NCI-H2227 treated with DMSO at 0.1 percent for 48 hours (cell line): ENCODE measurements at places on chromosomes 3 and 15.

DNA sequence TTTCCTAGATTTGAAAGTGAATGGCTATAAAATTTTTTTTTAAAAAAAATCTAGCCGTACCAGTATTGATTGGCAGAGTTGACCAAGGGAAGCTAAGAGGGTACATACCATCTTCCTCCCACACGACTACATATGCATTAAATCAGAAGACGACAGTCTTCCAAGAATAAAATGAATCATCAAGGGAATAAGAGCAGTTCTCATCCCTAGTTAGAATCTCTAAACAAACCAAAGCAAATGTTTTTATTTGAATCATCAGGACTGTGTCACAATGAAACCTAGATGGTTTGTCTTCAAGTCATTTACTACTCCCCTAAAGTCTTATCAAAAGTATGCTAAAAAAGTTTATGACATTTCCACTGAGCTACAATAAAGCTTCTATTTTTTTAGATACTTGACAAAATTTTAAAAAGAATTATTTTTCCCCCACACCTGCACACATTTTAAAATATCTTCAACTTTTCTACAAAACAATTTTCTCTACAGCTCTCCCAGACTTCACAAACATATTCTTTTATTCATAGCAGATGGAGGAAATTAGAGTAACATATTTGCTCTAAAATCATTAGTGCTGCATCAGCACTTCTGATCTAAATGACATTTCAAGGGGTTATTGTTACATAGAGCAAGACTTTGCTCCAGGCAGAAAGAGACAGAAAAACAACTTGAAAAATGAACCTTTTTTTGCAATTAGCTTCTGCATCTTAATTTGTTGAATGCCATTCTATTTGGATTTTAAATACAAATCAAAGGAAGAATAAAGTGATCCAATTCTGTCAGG lies 547.1 kb downstream of the FHIT start:
- no peak for DNase-seq

DNA sequence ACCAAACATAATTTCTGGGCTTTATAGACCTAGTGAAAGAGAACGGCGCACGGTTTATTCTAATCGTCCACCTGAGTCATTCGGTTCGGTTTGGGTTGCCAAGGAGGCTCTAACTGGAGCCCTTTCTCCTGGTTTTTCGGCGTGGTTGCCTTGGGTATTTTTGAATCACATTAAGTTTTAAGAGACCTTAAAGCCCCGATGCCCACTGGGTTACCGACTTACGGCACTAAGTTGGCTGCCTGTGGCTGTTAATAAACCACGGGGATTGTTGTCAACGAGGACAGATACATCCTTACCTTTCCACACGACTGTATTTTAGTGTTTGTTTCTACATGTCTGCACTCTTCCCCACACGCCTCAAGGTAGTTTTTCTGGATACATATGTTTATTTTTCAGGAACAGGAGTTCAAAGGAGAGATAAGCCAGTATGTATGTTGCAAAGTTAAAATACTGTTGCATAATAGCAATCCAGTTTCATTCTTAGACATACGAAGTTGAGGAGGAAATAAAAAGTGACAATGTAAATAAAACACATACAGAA lies 1.2 kb upstream of the ANP32A start:
- peak; percentile 12 for DNase-seq

DNA sequence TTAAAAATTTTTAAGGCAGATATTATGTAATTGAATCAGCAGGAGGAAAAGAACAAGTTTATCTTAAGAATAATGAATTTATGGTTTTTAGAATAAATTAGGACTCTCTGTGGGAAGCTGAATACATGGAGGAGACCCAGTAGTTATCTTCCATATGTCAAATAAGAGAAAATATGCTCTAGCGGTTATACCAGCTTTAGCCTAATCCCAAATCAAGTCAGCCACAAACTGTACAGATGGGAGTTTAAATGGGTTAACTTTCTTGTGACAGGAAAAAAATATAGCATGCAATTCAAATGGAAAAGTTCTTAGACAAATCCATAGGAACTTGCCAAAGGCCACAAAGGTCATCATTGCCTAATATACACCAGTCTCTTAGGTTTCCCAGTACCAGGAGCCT lies 84.3 kb downstream of the TTBK2 start:
- no peak for DNase-seq

DNA sequence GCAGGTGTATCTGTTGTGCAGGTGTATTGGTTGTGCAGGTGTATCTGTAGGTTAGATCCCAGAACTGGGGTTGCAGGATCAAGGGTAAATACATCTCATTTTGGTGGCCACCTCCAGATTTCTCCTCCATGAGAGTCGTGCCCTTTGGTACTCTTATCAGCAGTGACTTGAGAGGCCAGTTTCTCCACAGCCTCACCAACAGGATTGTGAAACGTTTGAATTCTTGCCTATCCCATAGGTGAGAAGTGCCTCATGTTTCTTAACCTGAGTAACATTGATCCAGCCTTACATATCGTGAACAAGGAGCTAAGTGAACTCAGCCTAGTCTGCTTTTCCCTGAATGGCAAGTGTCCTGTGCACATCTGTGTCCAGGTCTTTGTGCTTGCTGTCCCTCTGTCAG lies 55.4 kb downstream of the CMTM8 start:
- no peak for DNase-seq

GRCh38 chr3:149115114-149115513 lies 14.3 kb upstream of the HPS3 start:
- DNase-seq, result no peak

DNA sequence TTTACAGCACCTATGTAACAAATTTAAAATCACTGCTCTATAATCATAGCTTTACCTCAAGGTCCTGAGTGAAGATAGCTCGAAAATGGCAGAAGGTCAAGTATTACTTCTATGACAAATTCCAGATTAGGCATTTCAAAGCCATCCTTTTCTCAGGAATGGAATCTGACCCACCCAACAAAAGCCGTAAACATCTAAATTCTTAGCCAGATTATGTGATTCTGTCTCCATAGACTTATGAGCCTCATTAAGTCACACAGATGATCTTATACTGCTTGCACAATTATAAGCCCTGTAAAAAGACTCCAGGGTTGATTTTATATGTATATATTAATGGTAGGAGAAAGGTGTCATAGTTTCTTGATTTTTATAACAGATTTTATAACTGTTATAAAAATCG lies 56.9 kb downstream of the CEP152 start:
- no peak for DNase-seq

DNA sequence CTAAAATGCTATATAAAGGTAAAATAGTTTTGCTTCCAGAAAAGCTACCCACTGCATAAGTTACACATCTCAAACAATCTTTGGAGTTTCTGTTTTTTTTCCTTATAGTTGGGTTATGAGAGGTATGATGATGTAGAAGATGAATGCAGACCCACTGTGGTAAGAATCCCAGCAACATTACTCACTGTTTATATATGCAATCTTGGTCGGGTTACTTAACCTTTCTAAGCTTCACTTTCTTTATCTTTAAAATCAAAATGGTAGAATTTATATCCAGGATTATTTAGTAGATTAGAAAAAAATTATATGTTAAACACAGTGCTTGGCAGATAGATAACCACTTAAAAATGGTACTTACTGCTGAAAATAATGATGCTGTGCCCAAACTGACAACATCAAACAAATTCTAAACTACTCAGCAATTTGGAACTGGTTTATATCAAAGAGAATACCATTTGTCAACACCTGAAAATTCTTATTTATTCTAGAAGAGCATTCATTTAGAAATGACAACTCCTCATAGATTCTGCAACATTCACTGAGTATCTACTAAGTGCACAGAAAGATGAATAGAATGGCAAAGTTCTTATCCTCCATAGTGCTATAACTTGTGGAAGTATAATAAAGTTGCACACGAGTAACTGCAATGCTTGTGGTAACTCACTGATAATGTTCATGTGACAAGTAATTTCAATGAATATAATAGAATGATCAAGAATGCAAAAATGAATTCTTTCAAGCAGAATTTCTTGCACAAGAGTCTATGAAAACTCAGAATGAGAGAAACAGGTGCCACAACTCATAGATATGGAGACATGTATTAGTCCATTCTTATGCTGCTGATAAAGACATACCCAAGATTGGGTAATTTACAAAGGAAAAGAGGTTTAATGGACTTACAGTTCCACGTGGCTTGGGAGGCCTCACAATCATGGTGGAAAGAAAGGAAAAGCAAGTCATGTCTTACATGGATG lies 129.0 kb upstream of the SLC7A14 start:
- no peak for DNase-seq

- peak; percentile 54 for DNase-seq
These were observed 57.0 kb downstream of the ISL2 start for GRCh38 chr15:76393614-76394013.

GRCh38 chr3:149816311-149816710 lies 3.3 kb downstream of the RNF13 start:
- no peak for DNase-seq

GRCh38 chr15:83396101-83396500 lies 51.0 kb upstream of the SH3GL3 start:
- DNase-seq, result no peak

DNA sequence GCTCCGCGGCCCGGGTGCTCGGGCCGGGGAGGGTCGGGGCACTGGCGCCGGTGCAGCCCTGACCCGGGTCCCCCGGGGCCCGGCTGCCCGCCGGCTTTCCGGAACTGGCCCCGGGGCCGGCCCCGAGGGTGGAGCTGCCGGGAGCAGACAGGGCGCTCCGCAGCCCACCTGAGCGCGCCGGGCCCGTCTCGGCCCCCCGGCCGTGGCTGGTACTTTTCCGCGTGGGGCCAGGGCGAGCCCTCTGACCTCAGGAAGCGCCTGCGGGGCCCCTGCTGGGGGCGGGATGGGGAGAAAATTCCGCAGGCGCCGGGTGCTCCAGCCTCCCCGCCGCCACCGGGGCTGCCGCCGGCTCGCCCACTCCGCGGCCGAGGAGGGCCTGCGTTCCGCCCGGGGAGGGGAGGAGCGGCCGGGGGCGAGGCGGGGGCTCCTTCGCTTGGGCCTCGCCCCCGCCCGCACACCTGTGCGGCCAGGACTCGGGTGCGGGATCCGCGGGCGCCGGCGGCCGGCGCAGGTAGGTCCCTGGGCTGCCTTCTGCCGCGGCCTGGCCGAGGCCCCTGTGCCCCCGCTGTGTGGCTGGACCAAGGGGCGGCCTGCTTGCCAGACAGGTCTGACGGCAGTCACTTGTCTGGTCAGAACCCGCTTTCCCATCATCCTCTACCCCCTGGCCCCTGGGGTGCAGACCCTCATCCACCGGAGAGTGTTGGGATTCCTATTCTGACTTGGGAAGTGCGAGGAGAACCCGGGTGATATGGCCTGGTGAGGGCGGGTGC lies 3.5 kb downstream of the FURIN start:
- no peak for DNase-seq

GRCh38 chr15:74131628-74132413 lies 1.4 kb downstream of the ISLR2 start:
- DNase-seq, result no peak

DNA sequence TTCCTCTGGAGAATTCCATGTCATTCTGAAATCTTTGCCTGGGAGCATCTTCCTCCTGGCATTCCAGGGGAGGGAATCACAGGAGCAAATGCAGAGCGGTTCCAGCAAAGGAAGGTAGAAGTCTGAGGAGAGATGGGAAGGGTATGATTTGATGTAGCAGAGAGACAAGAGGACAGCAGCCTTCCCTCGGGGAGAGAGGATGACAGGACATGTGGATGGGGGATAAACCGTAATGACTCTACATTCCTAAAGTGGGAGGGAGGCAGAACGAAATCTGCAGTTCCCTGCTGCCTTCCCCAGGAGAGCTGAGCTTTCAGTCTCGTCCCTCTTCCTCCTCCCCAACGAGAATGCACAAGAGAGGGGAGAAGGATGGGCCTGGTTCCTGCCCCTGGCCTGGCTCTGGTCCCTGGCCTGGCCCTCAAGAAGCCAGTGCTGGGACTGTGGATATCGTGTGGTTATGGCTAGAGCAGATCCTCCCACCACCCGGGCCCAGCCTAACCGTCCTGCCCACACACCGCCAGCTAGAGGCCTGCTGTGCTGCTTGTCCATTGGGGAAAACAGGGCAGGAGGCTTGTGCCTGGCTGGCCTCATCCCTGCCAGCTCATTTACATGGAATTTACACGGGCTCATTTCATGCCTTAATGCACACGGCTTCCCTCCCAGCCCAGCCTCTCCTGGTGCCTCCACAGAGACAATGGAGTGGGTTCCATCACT lies 26.6 kb downstream of the SEMA7A start:
- no peak for DNase-seq

GRCh38 chr3:12044860-12045259 lies 40.7 kb downstream of the SYN2 start:
- DNase-seq, result no peak

GRCh38 chr3:185253645-185254410 lies at the start of gene EHHADH:
Gene EHHADH, minus strand, starts transcription at chr3:185254049. Its CDS starts 27 bp downstream, at chr3:185254022.
- peak; percentile 59 for DNase-seq

- DNase-seq, result no peak
These were observed 9.2 kb upstream of the ATP8B4 start for GRCh38 chr15:50128266-50128665.

DNA sequence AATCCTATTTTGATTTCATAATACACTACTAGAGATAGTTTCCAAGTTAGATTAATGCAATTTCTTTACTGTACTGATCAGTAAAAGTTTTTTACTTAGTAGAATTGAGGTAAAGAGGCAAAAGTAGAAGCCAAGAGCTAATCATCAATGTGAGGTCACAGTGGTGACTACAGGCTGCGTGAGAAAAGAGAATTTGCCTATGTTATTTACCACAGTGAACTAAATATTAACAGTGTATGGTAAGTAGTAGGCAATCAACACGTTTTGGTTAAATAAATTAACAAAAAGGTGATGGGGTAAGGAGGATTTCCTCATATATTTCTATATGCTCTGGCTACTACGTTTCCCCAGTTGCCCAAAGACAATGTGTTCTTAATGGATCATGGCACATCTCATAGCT lies 202.2 kb upstream of the CMC1 start:
- no peak for DNase-seq

- peak; percentile 26 for DNase-seq
These were observed 1.4 kb downstream of the LOXL1 start for GRCh38 chr15:73927476-73928240.

GRCh38 chr15:62254137-62254934 lies 89.3 kb upstream of the C2CD4B start:
- no peak for DNase-seq

DNA sequence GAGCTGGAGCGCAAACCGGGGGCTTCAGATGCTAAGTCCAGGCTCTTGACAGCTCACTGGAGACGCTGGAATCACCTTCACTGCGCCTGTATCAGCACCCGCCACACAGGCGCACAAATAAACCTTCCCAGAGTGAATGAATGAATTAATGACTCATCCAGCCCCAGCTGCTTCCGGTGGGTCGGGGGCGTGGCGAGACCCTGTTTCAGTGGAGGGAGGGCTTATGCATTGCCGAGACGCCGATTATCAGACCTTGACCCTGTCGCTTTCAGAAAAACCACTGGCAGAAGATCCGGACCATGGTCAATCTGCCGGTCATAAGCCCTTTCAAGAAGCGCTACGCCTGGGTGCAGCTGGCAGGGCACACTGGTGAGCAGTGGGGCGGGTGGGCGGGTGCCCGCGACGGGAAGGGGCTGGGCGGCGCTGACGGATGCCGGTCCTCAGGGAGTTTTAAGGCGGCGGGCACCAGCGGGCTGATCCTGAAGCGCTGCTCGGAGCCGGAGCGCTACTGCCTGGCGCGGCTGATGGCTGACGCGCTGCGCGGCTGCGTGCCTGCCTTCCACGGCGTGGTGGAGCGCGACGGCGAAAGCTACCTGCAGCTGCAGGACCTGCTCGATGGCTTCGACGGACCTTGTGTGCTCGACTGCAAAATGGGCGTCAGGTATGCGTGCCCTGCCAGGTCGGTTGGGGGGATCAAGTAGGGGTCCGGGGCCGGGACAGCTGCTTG lies 7.7 kb downstream of the ITPKA start:
- DNase-seq, result peak; percentile 40

- no peak for DNase-seq
These were observed 30.2 kb downstream of the ZNF710 start for GRCh38 chr15:90031231-90031791.
